CD4-positive, alpha-beta T cell (primary cell): ENCODE measurements at places on chromosomes 2 and 18. TPM values are rescaled to one million over a fixed set of nuclear protein-coding genes. Genes with fewer than 3 reads are reported as not detected.

DNA sequence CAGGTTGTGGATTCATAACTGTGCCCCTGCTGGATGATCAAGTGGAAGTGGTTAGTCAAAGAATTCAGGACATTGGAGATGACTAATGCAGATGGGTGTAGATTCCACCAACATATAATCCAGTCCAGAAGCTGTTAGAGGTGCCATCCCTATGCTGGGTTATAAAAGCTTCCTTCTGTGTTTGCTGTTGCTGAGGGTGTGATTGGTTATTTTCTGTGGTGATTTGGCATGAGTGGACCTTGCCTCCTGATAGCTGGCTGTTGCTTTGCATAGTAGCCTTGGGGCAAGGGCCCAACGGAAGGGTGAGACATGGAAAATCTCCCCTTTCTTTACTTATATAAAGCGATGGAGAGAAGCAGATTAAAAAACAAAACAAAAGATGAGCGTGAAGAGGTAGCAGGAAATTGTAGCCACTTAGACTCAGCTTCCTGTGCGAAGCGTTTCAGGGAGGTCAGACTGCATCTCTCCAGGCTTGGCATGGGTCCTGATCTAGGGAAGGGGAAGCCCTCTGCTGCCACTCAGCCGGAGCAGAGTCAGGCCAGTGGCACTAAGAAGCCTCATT, 190.4 kb downstream of the FMNL2 start:
- no peak for DNase-seq
- H3K4me1 ChIP-seq: no peaks in the 10 kb centered on the region
- no peak overlapping the region for H3K4me3 ChIP-seq

GRCh38 chr2:239225871-239226561, 174.8 kb downstream of the HDAC4 start:
- no peak for DNase-seq
- H3K36me3 ChIP-seq: peaks cover 4% of the 10 kb centered on the region
- H3K27me3 ChIP-seq: no peaks in the 10 kb centered on the region
- H3K4me1 ChIP-seq: peaks cover 73% of the 10 kb centered on the region
- no peak overlapping the region for H3K27ac ChIP-seq
- no peak overlapping the region for H3K4me3 ChIP-seq

DNA sequence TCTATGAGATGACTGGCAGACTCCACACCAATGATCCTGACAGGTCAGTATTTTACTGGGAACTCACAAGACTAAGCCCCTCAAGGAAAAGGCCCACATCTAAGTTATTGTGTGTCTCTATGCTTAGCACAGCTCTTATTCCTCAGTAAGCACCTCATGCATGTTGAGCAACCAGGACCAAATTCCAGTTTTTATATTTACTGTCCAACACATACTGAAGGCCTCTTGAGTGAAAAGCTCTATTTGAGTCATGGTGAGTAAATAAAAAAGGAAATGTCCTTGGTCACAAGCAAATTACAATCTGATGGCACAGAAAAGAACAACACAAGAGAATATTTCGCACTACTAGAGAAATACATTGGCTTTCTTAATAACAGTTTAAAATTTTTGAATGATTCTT, 87.9 kb upstream of the ETAA1 start:
- DNase-seq: no peak
- H3K27me3 ChIP-seq: no peaks in the 10 kb centered on the region
- H3K4me3 ChIP-seq: no peak overlapping the region
- H3K36me3 ChIP-seq: no peaks in the 10 kb centered on the region
- no peak overlapping the region for H3K27ac ChIP-seq

The PDE11A gene
- not detected for total RNA-seq

GRCh38 chr2:67945940-67946339, 116.9 kb downstream of the C1D start:
- no peak for DNase-seq
- no peak overlapping the region for H3K4me3 ChIP-seq
- no peak overlapping the region for H3K27ac ChIP-seq
- no peaks in the 10 kb centered on the region for H3K27me3 ChIP-seq

The CAPN13 gene
- total RNA-seq: not detected

The ARHGAP15 gene
- 158 TPM for total RNA-seq

- no peak overlapping the region for H3K27ac ChIP-seq
- H3K36me3 ChIP-seq: no peaks in the 10 kb centered on the region
Measured at GRCh38 chr2:240355962-240356361, 79.5 kb upstream of the GPC1 start.

- no peak for DNase-seq
- no peaks in the 10 kb centered on the region for H3K36me3 ChIP-seq
Measured at GRCh38 chr18:25279133-25279532, 72.8 kb downstream of the ZNF521 start.

- H3K27me3 ChIP-seq: no peaks in the 10 kb centered on the region
- H3K4me1 ChIP-seq: peaks cover 28% of the 10 kb centered on the region
- DNase-seq: peak; percentile 68
- H3K36me3 ChIP-seq: no peaks in the 10 kb centered on the region
Measured at GRCh38 chr2:231961349-231962166, at the start of gene DIS3L2. DIS3L2 (plus strand) TSS chr2:231961713; CDS start chr2:232014928, 53,215 bp downstream.

DNA sequence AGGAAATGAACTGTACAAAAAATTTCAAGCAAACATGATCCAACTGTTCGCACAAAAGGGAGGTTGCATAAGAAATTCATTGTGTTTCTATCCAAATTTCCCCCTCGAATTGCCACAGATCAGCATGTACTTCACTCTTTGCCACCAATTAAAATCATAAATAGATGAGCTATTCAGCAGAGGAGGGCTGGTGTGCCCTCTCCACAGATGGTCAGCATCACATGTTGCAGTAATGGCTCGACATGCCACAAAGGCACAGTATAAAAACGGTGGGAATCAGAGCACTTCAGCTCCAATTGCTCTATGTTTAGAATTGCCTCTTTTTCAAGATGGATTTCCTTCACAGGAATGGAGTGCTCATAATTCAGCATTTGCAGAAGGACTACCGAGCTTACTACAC, at the start of gene G6PC2:
G6PC2 (plus strand) TSS at position 289 of the 400 bp plus-strand sequence; CDS start at position 330, 41 bp downstream.
- no peak within 1 kb of the TSS for H3K27ac ChIP-seq
- H3K4me1 ChIP-seq: no peaks in the 10 kb centered on the region
- H3K4me3 ChIP-seq: no peak within 1 kb of the TSS
- no peaks in the 10 kb centered on the region for H3K36me3 ChIP-seq
- H3K27me3 ChIP-seq: peaks cover 8% of the 10 kb centered on the region
- DNase-seq: no peak

The CNDP1 gene
- 0.25 TPM for total RNA-seq

The SETBP1 gene
- total RNA-seq: 0.25 TPM

DNA sequence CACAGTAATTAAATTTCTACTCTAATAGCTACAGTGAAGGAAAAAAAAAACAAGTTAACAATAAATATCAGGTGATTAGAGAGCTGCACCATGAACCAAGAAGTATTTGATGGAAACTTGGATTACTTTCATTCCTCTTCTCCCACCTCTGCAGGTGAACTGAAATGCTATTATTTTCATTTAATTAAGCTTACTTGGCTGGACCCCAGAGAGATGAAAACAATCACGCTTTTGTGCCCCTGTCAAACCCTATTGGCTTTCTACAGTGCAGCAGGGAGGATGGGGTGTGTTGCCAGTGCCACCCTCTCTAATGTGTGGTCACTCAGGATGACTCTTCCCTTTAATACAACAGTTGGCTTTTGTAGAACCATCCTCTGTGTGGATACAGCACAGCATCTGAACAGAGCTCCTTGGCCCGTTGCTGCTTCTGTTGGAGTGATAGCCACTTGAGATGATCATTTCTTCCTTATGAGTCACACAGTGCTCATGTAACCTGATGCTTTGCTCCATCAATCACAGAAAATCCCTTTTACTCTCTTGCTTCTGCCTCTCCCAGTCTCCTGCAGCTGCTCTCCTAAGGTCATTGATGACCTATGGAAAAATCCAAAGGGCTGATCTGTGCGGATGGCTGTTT, 5.5 kb upstream of the ARL4C start:
- peaks cover 29% of the 10 kb centered on the region for H3K4me1 ChIP-seq
- H3K27me3 ChIP-seq: no peaks in the 10 kb centered on the region
- H3K4me3 ChIP-seq: no peak overlapping the region
- H3K36me3 ChIP-seq: no peaks in the 10 kb centered on the region
- H3K27ac ChIP-seq: no peak overlapping the region

DNA sequence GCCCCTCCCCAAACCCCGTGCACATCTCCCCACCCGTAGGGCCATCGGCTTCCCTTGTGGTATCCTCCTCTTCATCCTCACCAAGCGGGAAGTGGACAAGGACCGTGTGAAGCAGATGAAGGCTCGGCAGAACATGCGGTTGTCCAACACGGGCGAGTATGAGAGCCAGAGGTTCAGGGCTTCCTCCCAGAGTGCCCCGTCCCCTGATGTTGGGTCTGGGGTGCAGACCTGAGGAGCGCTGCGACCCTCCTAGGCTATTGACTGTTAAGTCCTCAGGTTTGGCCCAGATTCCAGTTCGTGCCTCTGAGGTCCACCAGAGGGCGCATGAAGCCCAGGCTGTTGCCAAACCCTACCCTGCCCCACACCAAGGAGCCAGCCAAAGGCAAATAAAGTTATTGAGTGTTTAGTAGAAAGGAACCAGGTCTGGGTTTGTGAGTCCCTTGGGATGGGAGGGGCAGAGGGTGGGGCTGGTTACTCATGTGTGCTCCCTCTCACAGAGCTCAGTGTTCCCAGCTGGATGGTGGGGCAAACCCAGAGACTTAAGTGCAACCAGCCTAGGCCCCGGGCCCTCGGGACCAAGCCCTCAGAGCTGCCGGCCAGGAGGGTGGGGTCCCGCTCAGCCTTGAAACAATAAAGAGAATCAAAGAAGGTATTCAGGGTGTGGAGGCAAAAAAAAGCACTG, 2.4 kb downstream of the PNKD start:
- H3K4me3 ChIP-seq: no peak overlapping the region
- peaks cover 47% of the 10 kb centered on the region for H3K4me1 ChIP-seq
- H3K27ac ChIP-seq: peak overlapping the region; percentile 13
- peaks cover 48% of the 10 kb centered on the region for H3K36me3 ChIP-seq
- peak; percentile 72 for DNase-seq

DNA sequence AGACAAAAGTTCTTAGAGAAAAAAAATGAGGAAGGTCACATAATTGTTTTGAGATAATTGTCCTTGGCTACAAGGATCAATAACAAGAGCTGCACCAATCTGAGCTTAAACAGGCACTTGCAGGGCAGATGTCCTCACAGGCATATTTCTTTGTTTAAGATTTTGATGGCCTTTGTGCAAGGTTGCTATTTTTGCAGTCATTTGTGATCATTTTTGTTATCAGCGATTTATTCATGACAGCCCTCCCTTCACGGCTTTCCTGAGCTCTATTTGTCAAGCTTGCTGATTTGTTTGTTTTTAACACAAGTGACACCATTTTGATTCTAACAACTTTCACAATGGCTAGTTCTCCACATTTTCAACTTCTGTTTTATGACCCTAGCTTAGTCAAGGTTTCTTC, 418.6 kb upstream of the REG3G start:
- H3K4me3 ChIP-seq: no peak overlapping the region
- H3K27ac ChIP-seq: no peak overlapping the region

- no peaks in the 10 kb centered on the region for H3K27me3 ChIP-seq
- H3K4me1 ChIP-seq: no peaks in the 10 kb centered on the region
- no peaks in the 10 kb centered on the region for H3K36me3 ChIP-seq
- H3K4me3 ChIP-seq: no peak overlapping the region
- H3K27ac ChIP-seq: no peak overlapping the region
Measured at GRCh38 chr2:170455617-170456426, 259.3 kb upstream of the SP5 start.

DNA sequence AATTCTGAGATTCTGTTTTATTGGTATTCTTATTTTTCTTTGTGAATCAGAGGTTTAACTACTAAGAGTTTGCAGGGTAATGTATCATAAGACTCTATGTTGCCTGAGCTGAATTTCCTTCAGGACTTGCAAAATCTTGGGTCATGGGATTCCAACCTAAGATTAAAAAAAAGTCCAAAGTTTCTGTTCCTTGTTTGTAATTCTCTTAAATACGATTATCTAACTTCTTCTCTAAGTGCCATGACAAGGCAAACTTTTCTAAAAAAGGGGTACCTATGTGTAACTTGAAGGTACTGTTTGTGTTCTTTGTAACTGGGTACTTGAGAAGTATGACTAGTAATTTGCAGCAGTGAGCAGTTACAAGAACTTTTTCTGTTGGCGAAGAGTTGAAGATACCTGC, 181.3 kb upstream of the ZEB2 start:
- no peaks in the 10 kb centered on the region for H3K4me1 ChIP-seq
- no peaks in the 10 kb centered on the region for H3K36me3 ChIP-seq
- H3K4me3 ChIP-seq: no peak overlapping the region
- peak overlapping the region; percentile 43 for H3K27ac ChIP-seq

GRCh38 chr2:47299555-47299954, 103.4 kb upstream of the MSH2 start:
- no peak overlapping the region for H3K4me3 ChIP-seq
- no peak overlapping the region for H3K27ac ChIP-seq
- no peak for DNase-seq
- H3K4me1 ChIP-seq: no peaks in the 10 kb centered on the region
- peaks cover 4% of the 10 kb centered on the region for H3K27me3 ChIP-seq
- no peaks in the 10 kb centered on the region for H3K36me3 ChIP-seq

The IL1RN gene
- total RNA-seq: 0.31 TPM

DNA sequence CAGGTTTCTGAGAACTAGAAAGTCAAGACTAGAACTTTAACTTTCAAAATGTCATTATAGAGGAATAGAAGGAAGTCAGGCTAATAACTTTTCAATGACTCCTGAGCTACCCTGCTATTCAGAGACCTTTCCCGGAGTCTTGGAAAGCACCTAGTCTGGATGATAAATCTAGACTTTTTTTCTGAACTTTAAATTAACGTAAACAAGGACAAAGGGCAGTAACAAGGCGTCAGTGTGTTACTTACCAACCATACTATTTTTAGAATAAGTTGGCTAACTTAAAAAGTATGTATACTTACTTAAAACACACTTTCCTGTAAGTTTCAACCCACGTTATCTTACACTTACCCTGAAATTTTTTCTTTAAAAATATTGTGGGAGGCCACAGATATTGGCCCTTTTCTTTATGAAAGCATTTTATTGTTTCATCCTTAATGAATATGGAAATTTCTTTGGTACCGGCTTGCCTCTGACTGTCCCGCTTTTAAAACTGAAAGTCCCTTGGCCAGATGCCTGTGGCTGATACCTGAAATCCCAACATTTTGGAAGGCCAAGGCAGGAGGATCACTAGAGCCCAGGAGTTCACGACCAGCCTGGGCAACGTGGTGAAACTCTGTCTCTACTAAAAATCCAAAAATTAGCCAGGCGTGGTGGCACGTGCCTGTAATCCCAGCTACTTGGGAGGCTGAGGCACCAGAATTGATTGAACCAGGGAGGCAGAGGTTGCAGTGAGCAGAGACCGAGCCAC, 9.7 kb downstream of the PMAIP1 start:
- H3K4me1 ChIP-seq: peaks cover 20% of the 10 kb centered on the region
- H3K27ac ChIP-seq: no peak overlapping the region
- H3K4me3 ChIP-seq: no peak overlapping the region
- H3K27me3 ChIP-seq: no peaks in the 10 kb centered on the region

The MAP2 gene
- 0.16 TPM for total RNA-seq

The EN1 gene
- total RNA-seq: not detected

GRCh38 chr2:66438498-66438833, 3.5 kb downstream of the MEIS1 start:
- DNase-seq: no peak
- H3K36me3 ChIP-seq: no peaks in the 10 kb centered on the region
- H3K4me1 ChIP-seq: peaks cover 20% of the 10 kb centered on the region
- H3K27me3 ChIP-seq: peaks cover 93% of the 10 kb centered on the region
